ENCODE measurements at places on chromosomes 5 and 9. TPM values are rescaled to one million over a fixed set of nuclear protein-coding genes. Genes with fewer than 3 reads are reported as not detected.

DNA sequence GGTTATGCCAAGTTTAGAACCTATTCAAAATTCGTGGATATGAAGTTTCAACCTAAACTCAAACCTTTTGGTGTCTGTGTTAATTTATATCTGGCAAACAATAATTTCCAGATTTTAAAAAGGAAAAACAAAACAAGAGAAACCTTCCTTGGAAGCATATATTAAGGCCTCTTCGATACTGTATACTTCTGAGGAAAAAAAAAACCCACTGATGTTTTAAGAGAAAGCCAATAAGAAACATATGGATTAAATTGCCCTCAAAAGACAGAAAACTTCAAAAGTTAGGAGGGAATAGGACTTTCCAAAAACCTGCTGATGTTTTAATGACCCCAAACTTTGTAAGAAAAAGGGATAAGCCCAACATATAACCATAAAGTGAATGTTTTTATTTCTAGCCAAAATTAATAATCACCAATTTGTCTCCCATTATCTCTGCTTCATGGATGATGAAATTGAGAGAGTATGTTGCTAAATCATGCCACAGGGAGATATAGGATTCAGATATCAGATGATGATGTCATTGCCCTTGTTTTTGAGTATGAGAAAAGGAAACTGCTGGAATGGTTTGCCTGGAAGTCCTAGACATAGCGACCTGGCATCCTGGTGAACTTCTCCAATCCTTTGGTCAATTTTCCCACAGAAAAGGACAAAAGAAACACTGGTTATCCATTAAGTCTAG lies 423.9 kb downstream of the DMRT2 start:
- no peaks in the 10 kb centered on the region for H3K27me3 ChIP-seq
- no peak overlapping the region for H3K4me3 ChIP-seq
- H3K36me3 ChIP-seq, result no peaks in the 10 kb centered on the region
- H3K4me1 ChIP-seq, result no peaks in the 10 kb centered on the region
- no peak overlapping the region for H3K27ac ChIP-seq
- no peak for DNase-seq

DNA sequence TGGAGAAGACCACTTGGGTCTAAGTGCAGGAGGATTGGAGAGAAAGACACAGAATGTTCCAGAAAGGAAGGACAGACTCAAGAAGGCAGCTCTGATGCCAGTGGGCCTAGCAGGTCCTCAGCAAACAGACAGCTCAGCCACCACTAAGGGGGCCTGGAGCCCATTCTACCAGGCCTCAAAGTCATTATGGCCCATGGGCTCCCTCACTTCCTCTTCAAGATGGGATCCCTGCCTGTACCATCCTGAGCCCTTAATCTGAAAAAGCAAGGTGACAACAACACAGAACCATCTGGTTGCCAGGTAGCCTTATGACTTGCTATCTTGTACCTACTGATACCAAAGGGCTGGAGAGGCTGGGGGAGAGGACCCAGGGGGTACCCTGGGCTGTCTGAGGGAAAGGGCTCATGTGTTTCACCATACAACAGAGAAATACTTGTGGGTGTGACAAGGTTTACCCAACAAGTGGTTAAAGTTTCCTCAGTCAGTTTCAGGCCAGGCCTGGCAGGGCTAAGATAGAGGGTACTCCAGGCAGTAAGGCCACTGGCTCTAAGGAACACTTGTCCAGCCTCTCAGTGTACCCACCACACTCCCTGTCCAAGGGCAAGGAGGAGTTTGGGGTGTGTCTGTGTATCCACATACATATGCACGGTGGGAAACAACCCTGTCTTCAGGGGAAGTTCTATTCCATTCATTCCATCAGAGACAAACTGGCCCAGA lies 30.7 kb downstream of the TCF7 start:
- DNase-seq, result no peak
- H3K36me3 ChIP-seq, result peaks cover 75% of the 10 kb centered on the region
- peaks cover 26% of the 10 kb centered on the region for H3K4me1 ChIP-seq
- no peak overlapping the region for H3K4me3 ChIP-seq
- no peaks in the 10 kb centered on the region for H3K27me3 ChIP-seq

- peaks cover 58% of the 10 kb centered on the region for H3K36me3 ChIP-seq
- DNase-seq, result no peak
- H3K4me1 ChIP-seq, result no peaks in the 10 kb centered on the region
- no peaks in the 10 kb centered on the region for H3K27me3 ChIP-seq
- no peak overlapping the region for H3K27ac ChIP-seq
These were observed 11.8 kb downstream of the TBC1D13 start for GRCh38 chr9:128798896-128799295.

DNA sequence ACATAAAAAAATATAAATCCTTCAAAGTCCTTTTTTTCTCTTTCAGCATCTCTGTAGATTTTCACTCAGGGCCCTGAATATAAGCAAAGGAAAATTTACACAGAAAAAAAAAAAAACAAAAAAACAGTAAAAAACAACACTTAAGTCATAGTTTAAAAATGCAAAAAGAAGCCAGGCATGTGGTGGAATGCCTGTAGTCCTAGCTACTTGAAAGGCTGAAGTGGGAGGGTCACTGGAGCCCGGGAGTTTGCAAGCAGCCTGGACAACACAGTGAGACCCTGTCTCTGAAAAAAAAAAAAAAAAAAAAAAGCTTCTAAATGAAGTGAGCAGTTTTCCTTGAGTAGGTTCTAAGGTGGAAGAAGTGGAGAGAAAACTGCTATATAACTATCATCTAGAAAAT lies 55.0 kb upstream of the BNC2 start:
- no peaks in the 10 kb centered on the region for H3K36me3 ChIP-seq
- no peak overlapping the region for H3K27ac ChIP-seq

DNA sequence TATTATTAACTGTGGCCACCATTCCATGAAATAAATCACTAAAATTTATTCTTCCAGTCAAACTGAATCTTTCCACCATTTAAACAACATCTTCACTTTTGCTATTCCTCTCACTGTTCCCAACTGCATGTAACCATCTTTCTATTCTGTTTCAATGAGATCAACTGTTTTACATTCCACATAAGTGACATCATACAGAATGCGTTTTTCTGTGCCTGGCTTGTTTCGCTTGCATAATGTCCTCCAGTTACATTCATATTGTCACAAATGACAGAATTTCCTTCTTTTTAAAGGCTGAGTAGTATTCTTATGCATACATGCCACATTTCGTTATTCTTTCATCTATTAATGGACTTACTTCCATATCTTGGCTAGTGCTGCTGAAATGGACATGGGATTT lies 738.2 kb downstream of the SEMA5A start:
- no peak overlapping the region for H3K27ac ChIP-seq
- no peaks in the 10 kb centered on the region for H3K36me3 ChIP-seq
- no peak for DNase-seq
- no peak overlapping the region for H3K4me3 ChIP-seq
- no peaks in the 10 kb centered on the region for H3K4me1 ChIP-seq

- no peak for DNase-seq
- no peaks in the 10 kb centered on the region for H3K4me1 ChIP-seq
- H3K27me3 ChIP-seq, result no peaks in the 10 kb centered on the region
- no peak overlapping the region for H3K27ac ChIP-seq
These were observed 834.1 kb upstream of the C9orf72 start for GRCh38 chr9:28407351-28407750.

- DNase-seq, result no peak
- no peaks in the 10 kb centered on the region for H3K4me1 ChIP-seq
- no peak overlapping the region for H3K4me3 ChIP-seq
- no peaks in the 10 kb centered on the region for H3K27me3 ChIP-seq
- H3K27ac ChIP-seq, result no peak overlapping the region
These were observed 8.4 kb upstream of the RXRA start for GRCh38 chr9:134317790-134318414.

- H3K36me3 ChIP-seq, result no peaks in the 10 kb centered on the region
- no peaks in the 10 kb centered on the region for H3K27me3 ChIP-seq
- H3K4me1 ChIP-seq, result no peaks in the 10 kb centered on the region
- DNase-seq, result no peak
- H3K27ac ChIP-seq, result no peak overlapping the region
- no peak overlapping the region for H3K4me3 ChIP-seq
These were observed 112.5 kb downstream of the FAM174A start for GRCh38 chr5:100647461-100648230.

GRCh38 chr5:10329446-10329819 lies 21.7 kb upstream of the CMBL start:
- H3K4me1 ChIP-seq, result peaks cover 12% of the 10 kb centered on the region
- no peak overlapping the region for H3K27ac ChIP-seq
- no peak for DNase-seq
- peaks cover 17% of the 10 kb centered on the region for H3K27me3 ChIP-seq
- no peaks in the 10 kb centered on the region for H3K36me3 ChIP-seq

- H3K27me3 ChIP-seq, result no peaks in the 10 kb centered on the region
- no peak overlapping the region for H3K27ac ChIP-seq
- DNase-seq, result no peak
- no peaks in the 10 kb centered on the region for H3K36me3 ChIP-seq
- H3K4me1 ChIP-seq, result no peaks in the 10 kb centered on the region
These were observed 26.8 kb upstream of the ADAMTSL1 start for GRCh38 chr9:18447131-18447530.

- no peak overlapping the region for H3K27ac ChIP-seq
- no peak overlapping the region for H3K4me3 ChIP-seq
- no peaks in the 10 kb centered on the region for H3K27me3 ChIP-seq
- H3K36me3 ChIP-seq, result no peaks in the 10 kb centered on the region
These were observed 91.3 kb upstream of the GPBP1 start for GRCh38 chr5:57082441-57083067.

DNA sequence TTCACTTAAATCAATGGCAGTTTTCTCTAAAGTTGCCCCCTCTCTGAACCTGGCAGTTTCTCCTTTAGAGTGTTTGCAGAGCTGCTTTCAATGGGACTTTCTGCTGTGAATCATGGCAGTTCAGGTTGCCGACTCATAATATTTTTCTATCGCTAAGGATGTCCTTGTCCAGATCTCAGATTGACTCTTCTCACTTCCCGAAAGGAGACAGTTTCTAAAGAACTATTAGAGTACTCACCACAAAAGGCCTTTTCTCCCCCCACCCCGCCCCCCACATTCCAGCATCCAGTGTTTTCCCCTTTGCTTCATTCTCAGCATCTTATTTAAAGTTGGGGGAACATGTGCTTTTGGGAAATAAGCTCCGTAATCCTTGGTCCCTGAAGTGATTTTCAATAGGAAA lies 443.5 kb upstream of the KLF4 start:
- H3K27me3 ChIP-seq, result no peaks in the 10 kb centered on the region
- DNase-seq, result no peak

DNA sequence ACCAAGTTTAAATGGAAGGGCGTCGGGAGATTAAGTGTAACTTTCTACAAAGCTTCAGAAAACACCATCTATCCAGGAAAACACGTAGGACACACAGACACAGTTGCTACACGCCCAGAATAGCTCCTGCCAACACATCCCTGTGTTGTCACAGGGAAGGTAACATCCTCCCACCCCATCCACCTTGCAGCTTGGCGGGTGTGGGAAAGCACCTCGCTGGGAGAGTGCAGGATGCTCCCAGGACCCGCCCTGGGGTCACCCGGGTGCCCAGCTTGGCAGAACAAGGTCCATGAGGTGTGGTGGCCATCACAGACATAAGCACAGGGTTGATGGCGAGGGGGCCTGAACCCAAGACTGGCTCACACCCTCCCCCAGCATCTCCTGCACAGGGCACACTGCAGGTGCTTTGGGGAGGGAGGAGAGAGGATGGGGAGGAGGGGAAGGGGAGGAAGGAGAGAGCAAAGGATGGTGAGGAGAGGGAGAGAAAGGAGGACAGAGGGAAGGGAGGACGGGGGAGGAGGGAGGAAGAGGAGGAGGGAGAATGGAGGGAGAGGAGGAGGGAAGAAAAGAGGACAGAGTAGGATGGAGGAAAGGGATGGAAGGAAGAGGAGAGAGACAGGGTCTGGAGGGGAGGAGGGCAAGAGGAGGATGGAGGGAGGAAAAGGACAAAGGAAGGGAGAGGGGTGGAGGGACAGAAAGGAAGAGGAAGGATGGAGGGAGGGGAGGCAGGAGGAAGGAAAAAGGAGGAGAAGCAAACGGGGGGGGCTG lies 37.2 kb downstream of the GOLM1 start:
- no peak for DNase-seq
- no peaks in the 10 kb centered on the region for H3K36me3 ChIP-seq
- no peaks in the 10 kb centered on the region for H3K4me1 ChIP-seq
- H3K27me3 ChIP-seq, result no peaks in the 10 kb centered on the region
- H3K4me3 ChIP-seq, result no peak overlapping the region

DNA sequence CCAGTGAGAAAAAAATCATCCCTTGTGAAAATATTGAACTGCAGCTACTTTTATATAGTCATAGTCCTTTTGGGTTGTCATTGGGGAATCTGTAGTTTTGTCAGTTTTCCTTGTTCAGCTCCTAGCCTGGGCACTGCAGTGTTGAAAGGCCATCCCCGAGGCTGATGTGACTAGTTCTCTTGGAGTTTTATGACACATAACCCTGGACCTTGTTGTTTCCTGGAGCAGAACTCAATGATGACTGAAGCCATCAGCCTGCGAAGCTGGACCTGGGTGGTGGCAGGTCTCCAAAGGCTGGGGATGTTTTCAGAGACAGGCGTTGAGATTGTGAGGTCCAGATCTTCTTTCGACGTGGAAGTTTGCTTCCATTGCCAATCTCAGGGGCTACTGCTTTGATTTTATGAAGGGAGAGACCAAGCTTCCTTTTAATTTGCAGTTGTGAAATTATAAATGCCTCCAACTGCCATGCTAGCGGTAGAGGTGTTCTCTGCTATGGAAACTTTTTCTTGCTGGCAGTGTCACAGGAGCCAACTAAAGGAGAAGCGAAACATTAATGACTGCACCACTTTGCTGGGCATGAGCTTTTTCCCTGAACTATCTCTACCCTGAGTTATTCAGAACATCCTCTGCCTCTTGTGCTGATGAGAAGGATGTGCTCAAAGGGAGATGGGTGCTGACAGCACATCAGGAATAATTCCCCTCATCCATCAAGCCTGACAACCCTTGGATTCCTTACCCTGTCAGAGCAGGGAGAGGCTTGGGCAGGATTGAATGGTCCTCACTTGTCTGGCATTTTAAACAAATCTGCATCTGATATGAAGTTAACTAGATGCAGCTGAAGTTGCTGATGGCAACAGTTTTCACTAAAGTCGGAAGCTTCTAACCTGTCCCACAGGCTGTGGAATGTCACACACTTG lies 209.6 kb downstream of the MAST4 start:
- DNase-seq, result no peak
- H3K4me1 ChIP-seq, result no peaks in the 10 kb centered on the region
- H3K36me3 ChIP-seq, result no peaks in the 10 kb centered on the region
- no peak overlapping the region for H3K27ac ChIP-seq
- no peaks in the 10 kb centered on the region for H3K27me3 ChIP-seq

- peak within 1 kb of the TSS; percentile 6 for H3K27ac ChIP-seq
- no peak within 1 kb of the TSS for H3K4me3 ChIP-seq
- DNase-seq, result peak; percentile 51
- peaks cover 5% of the 10 kb centered on the region for H3K36me3 ChIP-seq
- no peaks in the 10 kb centered on the region for H3K27me3 ChIP-seq
These were observed at the start of gene LTC4S for GRCh38 chr5:179793468-179794139. LTC4S (plus strand) TSS chr5:179793986; CDS start chr5:179794081, 95 bp downstream.

Gene GALNT12
- total RNA-seq, result 9.1 TPM

Gene ATOX1
- total RNA-seq, result 41.5 TPM

Gene SPINK4
- not detected for total RNA-seq

Gene PGGT1B
- total RNA-seq, result 60.1 TPM

Gene CATSPER3
- 0.55 TPM for total RNA-seq

Measured in natural killer cell (primary cell).